Activated CD4-positive, alpha-beta T cell treated with anti-CD3 and anti-CD28 coated beads for 48 hours (primary cell): ENCODE measurements at places on chromosomes 2 and 18.

DNA sequence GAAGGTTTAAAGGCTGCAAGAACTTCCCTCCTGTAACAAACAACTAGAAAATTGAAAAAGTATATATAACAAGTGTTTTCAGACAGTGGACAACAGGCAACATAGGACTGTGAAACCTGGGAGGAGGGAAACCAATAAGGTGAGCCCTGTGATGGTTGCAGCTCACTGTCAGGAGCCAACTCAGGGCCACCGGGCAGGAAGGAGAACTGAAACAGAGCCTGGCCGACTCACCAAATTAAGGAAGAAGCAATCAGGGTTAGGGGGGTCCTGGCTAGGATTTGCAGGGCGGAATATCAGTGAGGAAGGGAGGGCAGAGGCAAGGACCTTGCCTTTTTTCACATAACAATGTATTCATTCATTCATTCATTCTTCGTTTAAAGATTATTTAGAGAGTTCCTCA is 21.8 kb upstream of the CNRIP1 start:
- DNase-seq = no peak

- no peak for DNase-seq
These were observed 83.8 kb downstream of the ATL2 start for GRCh38 chr2:38293152-38293865.

GRCh38 chr2:151161821-151162551 is 99.7 kb downstream of the RBM43 start:
- no peak for DNase-seq

DNA sequence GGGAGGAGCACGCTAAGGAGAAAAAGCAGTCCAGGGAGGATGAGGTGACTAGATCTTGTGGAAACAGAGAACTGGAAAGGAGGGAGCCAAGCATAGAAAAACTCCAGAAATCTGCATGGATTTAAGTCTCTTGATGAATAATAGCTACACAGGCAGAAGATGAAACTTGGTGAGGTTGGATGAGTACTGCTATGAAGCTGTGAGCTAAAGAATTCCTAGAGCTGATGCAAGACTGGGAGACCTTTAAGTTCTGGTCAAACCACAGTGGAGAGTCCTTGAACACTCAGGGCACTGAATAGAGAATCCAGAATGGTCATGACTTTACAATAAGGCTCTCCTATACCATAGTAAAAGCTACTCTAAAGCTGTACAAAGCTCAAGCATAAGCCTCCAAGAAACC is 18.4 kb upstream of the PIEZO2 start:
- DNase-seq = no peak
